ENCODE measurements at places on chromosomes 7 and 10. TPM values are rescaled to one million over a fixed set of nuclear protein-coding genes. Genes with fewer than 3 reads are reported as not detected.

DNA sequence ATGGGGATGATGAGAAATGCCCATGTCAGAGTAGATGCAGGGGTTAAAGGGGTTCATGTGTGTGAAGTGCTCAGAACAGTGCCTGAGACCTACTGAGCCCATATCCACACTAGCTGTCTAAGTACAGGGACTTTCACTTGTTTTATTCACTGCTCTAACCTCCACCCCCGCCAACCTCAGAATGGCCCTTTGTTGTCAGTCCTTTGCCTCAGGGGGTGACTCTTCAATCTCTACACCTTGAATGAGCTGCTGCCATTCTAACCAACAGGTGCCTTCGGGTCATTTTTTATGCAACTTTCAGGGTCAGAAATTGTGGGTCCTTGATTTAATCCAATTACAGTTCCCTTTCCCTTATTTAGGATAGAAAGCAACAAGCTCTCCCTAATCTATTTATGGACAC lies 26.2 kb downstream of the VSTM4 start:
- DNase-seq = no peak

SORCS1 gene
- total RNA-seq = not detected

GRCh38 chr7:120740348-120740747 lies 117.6 kb downstream of the TSPAN12 start:
- no peak for DNase-seq

DNA sequence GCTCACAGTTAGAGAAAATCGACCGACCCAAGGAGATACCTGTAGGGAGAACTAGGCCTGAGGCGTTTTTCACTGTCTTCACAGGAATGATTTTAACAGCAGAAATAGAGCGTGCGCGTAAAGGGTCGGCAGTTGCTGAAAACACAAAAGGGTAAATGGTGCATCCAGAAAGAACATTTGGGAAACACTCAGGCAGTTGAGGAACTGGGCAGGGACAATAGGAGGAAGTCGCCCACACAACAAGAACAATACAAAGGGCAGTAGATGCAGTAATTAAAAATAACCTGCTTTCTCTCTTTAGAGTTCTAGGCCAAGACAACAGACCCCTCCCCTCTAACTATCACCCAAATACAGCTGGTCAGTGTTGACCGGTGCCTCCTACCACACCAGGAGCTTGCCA lies 126.6 kb downstream of the SORBS1 start:
- DNase-seq = no peak

DNA sequence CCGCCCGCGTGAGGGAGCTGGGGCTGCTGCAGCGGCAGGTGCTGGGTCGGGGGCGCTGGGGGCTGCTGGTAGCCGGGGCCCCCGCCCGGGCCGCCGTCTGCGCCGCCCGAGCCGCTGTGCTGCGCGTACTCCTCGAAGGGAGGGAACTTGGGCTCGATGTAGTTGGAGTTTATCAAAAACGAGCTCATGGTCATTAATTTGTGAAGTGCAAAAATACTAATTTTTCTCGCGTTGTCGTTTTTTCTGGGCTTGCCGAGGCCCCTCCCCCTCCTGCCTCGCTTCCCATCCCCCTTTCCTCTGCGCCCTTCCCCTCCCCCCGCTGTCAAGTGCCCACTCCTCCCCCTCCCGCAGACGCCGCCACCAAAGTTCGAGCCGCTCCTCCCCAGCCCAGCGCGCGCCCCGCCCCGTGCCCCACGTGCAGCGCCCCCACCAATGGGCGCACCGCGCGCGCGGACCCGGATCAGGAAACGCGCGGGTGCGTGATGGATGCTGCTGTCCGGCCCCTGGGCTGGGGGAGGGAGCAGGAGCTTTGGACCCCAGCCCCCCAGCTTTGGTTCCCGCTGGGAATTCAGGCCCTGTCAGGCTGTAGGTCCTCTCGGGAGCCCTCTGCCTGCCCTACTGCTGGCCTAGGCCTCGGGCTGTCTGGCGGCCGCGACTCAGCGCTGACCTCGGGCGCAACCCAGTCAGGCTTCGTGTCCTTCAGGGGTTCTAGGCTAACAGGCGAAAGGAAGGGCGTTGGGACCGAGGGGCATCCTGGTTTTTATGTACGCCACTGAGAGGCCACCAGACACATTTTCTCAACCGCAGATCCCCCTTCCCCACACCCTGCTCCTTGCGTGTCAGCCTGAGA lies at the start of gene HOXA4:
Gene HOXA4, minus strand, starts transcription at position 218 of the 850 bp plus-strand sequence. Its CDS starts 24 bp downstream, at position 194.
- peak; percentile 90 for DNase-seq
